ENCODE measurements at places on chromosomes 4 and X.
A peak's percentile ranks its signal among the peaks of the same experiment; 100 is the strongest.

DNA sequence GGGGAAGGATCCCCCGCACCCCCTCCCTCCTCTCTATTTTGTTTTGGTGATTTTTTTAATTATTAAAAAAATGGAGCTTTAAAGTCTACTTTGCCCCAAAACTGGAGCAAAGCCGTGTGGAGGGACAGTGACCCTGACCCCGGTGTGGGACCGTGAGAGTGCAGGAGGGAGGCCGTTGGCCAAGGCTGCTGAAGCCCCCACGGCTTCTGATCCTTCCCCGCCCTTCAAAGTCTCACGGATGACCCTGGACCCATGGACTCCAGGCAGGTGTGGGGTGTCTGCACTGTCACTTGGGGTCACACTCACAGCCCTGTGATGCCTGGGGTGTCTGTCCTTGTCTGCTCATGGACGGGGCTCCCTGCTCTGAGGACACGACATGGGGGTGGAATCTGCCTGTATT lies 133.3 kb downstream of the CPZ start:
- no peak for DNase-seq

GRCh38 chr4:14562901-14563300 lies 439.4 kb upstream of the CPEB2 start:
- DNase-seq, result no peak

DNA sequence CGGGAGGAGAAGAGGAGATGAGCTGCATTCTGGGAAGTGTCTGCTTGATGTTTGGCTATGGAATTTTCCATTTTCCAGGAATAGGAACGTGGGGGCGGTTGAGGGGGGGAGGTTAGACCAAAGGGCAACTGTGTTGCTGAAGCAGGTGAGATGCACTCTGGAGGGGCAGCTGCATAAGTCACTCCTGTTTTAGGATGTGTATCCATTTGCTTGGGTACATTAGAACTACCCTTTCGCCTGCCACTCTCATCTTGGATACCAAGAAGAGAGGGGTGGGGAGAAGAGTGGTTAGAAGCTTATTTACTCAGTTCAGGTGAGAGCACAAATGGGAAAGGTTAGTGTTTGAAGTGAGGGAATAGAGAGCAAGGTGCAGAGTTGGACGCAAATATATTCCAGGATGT lies 934 bp upstream of the GPR119 start:
- no peak for DNase-seq

DNA sequence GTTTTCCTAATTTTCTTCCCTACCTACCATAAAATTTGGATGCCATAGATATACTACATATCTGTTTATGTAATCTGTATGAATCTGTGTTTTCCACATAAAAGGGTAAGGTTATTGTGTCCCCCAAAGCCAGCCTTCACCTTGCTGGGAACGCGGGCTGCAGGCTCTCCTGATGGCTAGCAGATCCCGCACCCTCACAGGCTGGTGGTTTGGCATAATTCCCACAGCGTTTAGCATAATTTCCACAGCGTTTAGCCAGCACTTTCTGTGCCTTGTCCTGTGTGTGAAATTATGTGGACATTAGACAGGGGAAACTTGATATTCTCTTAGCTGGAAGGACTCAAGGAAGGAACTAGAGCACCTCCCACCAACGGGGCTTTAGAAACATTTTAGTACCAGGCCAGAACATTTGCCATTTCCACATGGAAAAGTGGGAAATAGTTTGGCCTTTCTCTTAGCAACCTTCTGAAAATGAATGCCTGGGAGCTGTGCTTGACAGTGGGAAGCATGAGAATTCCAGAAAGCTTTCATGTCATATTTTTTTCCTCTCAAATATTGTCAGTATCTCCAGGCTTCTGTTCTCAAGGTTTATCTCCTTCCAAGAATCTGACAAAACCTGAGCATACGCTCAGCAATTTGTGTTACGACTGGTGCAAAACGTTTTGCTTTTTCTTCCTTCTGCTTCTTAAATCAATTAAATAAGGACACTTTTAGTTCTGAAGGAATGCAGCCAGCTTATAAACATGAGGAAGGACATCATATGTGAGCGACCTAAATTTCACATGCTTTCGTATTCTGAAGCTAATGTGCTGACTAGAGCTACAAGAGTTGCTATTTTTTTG lies 67.9 kb downstream of the STK32B start:
- no peak for DNase-seq

- no peak for DNase-seq
Measured at GRCh38 chr4:2423695-2424094, 4.9 kb downstream of the CFAP99 start.

GRCh38 chr4:84530871-84531270 lies 31.8 kb upstream of the NKX6-1 start:
- peak; percentile 41 for DNase-seq

- DNase-seq, result peak; percentile 10
Measured at GRCh38 chr4:188930822-188931221, 791.6 kb downstream of the TRIML1 start.

- DNase-seq, result peak; percentile 66
Measured at GRCh38 chrX:103214870-103215424, at the start of gene BEX4. TSS of gene BEX4 (plus strand) at chrX:103215108. CDS start at chrX:103216154, 1,046 bp downstream.

DNA sequence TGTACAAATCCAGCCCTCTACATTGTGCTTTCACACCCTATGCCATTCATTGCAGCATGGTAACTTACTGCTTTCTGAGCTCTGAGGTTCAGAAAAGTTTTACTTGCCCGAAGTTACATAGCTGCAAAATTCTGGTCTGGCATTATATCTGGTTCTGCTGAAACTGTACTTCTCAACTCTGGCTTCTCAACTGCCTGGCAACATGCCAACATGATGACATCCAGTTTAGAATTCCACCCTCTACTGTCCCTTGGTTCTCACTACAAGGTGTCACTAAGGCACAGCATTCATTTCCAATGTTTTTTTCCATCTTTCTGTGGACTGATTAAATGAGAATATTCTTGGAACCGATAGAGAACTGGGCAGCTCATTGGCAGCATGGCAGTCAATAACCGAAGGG lies 242.9 kb upstream of the PRPS2 start:
- no peak for DNase-seq

DNA sequence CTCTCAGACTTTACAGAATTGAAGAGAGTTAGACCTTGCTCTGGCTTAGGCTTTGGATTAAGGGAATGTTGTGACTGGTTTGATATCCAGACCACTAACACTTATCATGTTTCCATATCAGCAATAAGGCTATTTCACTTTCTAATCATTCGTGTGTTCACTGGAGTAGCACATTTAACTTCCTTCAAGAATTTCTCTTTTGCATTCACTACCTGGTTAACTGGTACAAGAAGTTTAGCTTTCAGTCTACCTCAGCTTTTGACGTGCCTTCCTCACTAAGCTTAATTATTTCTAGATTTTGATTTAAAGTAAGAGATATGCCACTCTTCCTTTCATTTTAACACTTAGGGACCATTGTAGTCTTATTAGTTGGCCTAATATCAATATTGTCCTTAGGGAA lies 62.6 kb downstream of the CASP6 start:
- DNase-seq, result no peak

DNA sequence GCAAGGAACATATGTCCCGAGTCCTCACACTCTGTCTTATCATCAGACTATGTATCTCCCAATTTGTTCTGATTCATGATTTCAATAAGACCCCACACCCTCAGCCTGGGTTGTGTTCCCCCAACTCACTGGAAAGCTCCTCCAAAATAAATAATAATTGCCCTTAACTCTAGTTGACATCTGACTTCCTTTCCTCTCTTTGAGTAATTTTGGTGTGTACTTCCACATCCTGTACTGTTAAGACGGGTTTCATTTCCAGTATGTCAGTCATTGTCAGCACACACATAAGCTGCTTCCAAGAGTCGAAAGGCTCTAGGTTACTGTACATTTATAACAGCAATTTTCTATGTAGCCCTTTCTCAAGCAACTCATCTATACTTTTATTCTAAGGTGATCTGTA lies 52.2 kb upstream of the C1QTNF7 start:
- DNase-seq, result no peak

GRCh38 chrX:31392513-31392912 lies 320.7 kb upstream of the FTHL17 start:
- DNase-seq, result no peak

DNA sequence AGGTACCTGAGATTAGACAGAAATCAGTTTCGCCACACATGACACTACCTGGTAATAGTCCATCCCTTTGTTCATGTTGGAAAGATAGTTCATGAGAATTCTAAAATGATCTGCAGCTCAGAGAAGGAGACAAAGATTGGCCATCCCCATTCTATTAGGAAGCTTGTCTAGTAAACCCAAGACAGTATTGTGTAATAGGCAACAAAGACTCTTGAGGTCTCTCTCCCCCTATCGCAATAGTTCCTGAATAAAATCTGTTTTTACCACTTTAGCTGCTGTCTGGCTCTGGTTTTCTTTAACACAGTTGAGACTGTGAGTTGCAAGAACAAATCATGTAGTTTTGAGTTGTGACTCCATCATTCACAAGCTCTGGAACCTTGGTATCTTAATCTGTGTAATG lies 14.8 kb upstream of the BBS7 start:
- no peak for DNase-seq

DNA sequence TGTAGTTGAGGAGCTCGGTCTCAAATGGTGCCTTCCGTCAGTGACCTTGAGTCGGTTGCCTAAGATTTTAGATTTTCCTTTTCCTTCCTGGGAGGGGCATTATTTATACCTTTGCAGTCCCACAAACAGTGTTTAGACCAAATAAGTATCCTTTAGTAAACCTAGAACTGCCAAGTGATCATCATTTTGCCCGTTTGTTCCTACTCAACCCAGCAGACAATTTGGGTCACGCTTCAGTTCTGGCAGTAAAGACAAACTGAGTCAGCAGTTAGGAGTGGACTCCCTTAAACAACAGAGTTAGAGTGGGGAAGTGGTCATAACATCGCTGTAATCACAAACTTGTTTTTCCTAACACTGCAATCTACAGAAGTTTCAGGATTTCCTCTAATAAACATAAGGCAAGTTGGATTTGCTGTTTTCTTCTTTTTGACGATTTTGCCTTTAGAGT lies 777 bp upstream of the WDFY3 start:
- DNase-seq, result peak; percentile 14

DNA sequence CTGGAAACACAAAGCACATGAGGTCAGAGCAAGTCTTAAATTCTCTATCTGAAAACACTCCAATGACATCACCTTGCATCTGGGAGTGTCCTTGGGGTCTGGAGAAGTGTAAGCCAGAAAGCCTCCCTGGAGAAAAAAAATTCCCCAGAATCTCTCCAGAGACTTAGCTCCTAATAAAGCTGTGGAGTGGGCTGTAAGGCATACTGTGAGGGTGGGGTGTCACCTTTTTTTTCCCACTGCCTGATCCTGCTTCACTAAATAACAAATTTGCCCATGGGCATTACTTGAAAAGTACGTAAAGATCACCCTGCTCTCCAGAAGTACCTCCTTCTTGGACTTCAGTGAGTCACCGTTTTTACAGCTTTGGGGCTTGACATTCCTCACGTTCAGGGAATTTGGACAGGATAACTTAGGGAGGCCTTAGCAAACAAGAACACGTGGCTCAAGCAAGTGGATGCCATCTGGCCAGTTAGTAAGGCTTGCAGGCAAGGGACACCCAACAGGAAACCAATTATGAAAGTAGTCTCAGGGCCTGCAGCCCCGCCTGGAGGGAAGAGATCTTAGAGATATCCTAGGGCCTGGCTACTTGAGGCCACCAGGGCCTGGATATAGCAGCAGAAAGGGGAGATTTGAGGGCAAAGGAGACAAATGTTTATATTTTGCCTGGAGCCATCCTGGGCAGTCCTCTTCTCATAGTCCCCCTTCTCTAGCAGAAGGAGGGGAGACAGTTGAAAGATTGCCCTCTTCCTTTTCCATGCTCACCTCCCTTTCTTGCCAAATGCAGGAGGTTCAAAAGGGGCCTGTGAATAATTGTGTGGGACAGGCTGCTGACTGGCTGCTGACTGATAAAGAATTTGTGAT lies 60.1 kb upstream of the PLAC1 start:
- peak; percentile 79 for DNase-seq

DNA sequence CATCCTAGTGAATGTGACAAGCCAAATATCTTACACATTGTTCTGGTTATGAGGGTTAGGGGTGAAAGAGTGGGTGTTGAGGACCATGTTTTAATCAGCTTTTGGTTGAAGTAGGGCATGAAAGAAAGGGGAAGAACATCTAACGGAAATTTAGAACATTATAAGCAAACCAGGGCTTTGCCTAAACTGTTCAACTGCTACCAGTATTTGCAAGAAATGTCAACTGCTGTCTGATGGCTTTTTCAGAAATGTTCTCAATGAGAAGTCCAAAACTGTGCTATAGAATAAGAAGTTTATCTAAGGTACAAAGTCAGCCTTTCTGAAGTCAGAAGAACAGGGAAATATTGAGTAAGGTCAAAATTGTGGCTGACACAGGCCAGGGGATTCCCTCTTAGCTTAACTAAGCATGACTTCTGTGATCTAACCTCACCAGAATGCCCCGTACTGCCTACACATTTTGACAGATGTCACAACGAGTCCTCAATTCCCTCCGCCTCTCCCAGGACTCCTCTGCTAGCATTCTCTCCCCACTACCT lies 67.1 kb downstream of the DTHD1 start:
- no peak for DNase-seq

DNA sequence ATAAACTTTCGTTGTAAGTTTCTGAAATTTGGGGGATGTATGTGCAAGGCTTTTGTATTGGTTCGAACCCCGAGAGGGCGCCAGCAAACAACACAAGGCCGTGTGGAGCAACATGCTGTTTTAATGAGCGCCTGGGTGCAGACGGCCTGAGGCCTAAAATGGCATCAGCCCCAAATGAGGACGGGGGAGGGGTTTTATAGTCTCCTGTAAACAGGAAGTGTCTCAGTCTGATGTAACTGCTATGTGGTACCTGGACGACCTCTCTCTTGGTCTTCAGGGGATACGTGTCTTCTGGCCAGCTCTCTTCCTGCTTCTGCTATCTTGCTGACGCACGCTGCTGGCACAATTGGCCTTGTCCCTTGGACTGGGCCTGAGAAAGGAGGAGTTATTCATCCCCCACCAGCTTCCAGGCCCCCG lies 1348.0 kb downstream of the ADGRL3 start:
- no peak for DNase-seq
